ENCODE measurements at places on chromosomes 4 and X.
A peak's percentile ranks its signal among the peaks of the same experiment; 100 is the strongest.

- no peak for DNase-seq
Measured at GRCh38 chrX:40168480-40169011, 70.8 kb upstream of the BCOR start.

DNA sequence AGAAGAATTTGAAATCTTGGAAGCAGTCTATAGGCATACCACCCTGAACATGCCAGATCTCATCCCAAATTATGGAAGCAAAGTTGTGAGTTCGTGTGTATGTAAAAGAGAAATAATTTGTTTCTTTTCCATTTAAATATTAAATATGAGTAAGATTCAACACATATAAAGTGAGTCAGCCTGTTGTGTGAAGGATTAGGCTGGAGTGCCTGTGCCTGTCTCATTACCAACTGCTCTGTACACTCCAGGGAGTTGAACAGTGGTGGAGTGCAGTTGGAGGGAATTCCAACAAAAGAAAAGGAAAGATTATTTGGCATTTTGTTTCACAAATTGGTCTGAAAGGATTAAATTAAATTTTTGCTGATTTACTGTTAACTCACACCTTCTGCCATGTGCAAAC, 435.6 kb downstream of the FAT4 start:
- DNase-seq, result no peak

- no peak for DNase-seq
Measured at GRCh38 chr4:8442596-8443358, 2.2 kb downstream of the TRMT44 start.

DNA sequence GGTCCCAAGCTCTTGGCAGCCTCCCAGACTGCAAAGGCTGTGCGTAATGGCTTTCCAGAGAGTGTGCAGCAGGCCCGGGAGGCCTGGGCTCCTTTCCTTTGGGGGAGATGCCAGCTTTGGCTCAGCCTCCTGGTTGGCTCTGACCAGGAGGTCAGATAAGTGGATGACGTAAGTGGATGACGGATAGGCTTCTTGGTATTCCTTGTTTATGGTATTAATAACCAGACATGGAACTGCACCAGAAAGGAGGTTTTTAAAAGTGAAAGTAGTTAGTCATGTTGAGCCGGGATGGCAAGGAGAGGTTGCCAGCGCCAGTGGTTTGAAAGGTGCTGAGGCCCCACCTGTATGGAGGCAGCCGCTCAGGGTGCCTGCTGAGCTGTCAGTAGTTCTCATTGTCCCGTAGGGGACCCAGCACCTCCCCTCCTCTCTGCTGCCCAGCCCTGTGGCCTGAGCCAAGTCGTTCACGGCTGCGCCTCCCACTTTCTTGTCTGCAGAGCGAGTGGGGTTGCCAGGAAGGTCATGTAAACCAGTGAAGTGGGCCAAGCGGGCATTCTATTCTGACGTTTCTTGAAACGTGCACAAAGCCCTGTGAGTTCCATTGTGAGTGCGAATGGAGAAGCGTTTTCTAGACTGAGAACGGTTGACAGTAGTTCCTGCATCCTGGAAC, 28.7 kb upstream of the STOX2 start:
- DNase-seq, result peak; percentile 90

- no peak for DNase-seq
Measured at GRCh38 chr4:177033135-177033534, 240.4 kb upstream of the VEGFC start.

DNA sequence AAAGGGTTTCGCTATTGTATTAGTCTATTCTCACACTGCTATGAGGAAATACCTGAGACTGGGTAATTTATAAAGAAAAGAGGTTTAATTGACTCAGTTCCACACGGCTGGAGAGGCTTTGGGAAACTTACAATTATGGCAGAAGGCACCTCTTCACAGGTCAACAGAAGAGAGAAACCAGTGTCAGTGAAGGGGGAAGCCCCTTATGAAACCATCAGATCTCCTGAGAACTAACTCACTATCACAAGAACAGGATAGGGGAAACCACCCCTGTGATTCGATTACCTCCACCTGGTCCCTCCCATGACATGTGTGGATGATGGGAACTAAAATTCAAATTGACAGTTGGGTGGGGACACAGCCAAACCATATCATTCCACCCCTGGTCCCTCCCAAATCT, 589.5 kb downstream of the CENPC start:
- no peak for DNase-seq

DNA sequence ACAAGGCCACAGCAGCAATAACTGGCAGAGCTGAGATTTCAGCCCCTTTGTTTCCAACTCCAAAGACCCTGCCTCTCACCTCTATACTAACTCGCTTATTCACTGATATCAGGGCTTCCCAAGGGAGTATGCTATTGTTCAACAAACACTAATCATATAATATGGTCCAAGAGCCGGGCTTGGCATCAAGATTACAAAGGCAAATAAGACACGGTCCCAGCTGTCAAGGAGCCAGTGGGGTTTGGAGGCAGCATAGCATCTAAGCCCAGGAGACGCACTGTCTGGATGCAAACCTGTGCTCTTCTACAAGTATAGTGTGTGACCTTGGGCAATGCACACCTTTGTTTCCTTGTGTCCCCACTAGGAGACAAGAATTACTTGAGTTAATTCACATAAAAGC, 28.7 kb downstream of the PAPSS1 start:
- no peak for DNase-seq

DNA sequence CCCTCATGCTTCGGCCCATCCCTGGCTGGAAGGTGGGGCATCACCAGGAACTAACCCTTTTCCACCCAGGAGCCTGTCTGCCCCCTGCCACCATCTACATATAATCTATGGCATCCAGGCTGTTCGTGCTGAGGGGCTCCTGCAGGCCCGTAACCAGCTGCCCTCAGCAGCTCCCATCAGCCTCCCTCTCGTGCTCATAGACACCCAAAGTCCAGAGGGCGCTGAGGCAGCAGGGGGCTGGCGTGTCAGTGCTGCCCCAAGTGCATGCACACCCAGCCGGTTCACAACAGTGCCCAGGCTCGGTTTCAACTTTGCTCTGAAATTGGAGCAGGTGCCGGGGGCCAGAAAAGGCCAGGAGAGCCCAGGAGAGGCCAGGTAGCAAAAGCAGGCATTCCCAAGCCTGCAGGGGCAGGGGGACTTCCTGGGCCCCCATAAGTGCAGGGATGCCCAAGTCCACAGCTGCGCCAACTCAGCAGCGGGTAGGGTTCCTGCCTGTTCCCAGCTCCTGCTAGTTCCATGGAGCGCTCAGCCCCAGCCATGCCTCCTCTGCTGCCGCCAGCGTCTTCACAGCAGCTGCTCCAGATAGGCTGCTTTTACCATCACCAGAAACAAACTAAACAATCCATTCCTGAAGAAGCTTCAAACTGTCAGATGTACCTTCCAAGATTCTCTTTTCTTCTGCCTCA, 558.2 kb upstream of the GNPDA2 start:
- DNase-seq, result no peak

GRCh38 chr4:90982813-90983212, 855.6 kb downstream of the CCSER1 start:
- DNase-seq, result no peak

DNA sequence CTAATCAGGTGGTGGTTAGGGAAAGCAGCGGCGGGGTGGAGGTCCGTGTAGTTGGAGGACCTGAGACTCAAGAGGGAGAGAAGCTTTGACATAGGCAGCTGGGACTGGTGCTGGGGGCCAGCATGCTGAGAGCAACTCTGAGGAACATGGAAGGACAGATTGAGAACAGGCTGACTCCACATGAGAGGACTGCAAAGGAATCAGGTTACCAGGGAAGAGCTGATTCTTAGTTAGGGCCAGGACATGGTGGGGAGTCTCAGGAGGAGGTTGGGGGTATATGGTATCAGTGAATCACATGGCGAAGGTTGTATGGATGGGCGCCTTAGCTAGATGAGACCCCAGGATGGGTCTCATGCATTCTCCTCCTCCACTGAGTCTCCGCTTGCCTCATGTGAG, 264.0 kb upstream of the BOD1L1 start:
- DNase-seq, result no peak

- no peak for DNase-seq
Measured at GRCh38 chrX:20205927-20206708, 60.6 kb downstream of the RPS6KA3 start.

DNA sequence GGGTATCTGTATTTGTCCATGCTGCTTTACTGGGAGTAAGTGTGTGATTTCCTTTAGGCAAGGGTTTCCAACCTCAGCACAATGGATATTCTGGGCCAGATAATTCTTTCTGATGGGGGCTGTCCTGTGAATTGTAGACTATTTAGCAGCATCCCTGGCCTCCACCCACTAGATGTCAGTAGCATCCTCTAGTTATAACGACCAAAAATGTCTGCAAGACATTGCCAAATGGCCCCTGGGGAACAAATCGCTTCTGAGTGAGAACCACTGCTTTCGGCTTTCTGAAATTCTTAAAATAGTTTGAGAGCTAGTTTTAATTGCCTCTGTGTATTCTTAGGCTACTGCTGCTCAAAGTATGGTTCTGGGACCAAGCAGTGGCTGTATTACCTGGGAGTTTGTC, 81.2 kb upstream of the GPM6B start:
- DNase-seq, result peak; percentile 0
